Stimulated activated CD4-positive, alpha-beta T cell treated with anti-CD3 and anti-CD28 coated beads, Interleukin-15, amount 100 ng/mL, for 24 hours (primary cell): ENCODE measurements at places on chromosomes 1 and 21.

- no peak for DNase-seq
These were observed 18.7 kb upstream of the KNCN start for GRCh38 chr1:46569884-46570725.

DNA sequence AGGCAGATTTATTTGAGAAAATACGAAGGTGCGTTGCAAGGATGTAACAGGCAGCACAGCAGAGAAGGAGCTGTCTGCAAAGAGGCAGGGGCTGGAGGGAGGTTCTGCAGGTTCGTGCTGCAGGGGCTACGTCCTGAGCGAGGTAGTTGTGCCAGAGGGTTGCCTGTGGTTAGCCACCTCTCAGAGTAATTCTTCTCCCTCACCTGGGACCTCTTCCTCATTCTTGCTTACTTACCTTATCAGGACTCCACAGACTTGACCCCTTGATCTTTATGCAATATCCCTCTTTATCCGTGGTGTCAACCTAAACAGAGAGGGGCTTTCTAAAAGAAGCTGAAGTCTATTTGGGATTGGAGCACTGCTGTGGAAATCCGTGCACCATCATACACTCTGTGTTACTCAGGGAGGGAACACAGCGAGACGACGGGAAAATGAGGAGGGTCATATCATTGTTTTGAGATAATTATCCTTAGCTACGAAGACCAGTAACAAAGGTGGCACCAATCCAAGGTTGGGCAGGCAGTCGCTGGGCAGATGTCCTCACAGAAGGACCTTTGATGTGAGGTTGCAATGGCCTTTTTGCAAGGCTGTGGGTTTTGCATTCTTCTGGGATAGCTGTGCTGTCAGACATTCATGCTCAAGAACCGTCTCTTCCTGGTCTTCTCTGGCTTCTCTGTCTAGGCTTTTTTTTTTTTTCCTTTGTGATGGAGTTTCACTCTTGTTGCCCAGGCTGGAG is 82.8 kb downstream of the WDR4 start:
- no peak for DNase-seq

DNA sequence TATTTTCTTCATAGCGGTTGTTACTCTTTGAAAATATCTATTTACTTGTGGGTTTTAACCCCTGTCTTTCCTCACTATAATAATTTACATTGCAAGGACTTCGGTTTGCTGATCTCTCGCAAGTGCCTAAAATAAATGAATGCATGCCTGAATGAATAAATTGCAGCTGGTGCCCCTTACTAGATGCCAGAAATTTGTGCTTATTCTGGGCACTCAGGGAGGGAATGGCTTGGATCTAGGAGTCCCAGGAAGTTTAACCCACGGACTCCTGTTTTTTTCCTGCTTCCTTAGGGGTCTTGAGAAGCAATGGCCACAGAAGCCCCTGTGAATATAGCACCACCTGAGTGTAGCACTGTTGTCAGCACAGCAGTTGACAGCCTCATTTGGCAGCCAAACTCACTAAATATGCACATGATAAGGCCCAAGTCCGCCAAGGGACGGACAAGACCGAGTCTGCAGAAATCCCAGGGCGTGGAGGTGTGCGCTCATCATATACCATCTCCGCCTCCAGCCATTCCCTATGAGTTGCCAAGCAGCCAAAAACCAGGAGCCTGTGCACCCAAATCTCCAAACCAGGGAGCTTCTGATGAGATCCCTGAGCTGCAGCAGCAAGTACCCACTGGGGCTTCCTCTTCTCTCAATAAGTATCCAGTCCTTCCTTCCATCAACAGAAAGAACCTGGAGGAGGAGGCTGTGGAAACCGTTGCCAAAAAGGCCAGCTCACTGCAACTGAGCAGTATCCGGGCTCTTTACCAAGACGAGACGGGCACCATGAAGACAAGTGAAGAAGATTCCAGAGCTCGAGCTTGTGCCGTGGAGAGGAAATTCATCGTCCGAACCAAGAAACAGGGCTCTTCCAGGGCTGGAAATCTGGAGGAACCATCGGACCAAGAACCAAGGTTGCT is 4.2 kb upstream of the PLA2G2C start:
- DNase-seq, result no peak

DNA sequence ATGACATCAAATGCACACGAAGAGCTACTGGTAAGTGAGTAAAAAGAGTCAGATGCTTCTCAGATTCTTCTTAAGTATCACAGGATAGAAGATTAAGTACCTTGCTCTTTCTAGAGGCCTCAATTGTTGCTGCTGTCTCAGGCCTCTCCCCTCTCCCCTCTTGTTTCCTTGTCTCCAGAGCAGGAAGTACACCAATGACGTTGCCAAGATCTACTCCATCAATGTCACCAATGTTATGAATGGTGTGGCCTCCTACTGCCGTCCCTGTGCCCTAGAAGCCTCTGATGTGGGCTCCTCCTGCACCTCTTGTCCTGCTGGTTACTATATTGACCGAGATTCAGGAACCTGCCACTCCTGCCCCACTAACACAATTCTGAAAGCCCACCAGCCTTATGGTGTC is 21.3 kb upstream of the SARS1 start:
- no peak for DNase-seq

DNA sequence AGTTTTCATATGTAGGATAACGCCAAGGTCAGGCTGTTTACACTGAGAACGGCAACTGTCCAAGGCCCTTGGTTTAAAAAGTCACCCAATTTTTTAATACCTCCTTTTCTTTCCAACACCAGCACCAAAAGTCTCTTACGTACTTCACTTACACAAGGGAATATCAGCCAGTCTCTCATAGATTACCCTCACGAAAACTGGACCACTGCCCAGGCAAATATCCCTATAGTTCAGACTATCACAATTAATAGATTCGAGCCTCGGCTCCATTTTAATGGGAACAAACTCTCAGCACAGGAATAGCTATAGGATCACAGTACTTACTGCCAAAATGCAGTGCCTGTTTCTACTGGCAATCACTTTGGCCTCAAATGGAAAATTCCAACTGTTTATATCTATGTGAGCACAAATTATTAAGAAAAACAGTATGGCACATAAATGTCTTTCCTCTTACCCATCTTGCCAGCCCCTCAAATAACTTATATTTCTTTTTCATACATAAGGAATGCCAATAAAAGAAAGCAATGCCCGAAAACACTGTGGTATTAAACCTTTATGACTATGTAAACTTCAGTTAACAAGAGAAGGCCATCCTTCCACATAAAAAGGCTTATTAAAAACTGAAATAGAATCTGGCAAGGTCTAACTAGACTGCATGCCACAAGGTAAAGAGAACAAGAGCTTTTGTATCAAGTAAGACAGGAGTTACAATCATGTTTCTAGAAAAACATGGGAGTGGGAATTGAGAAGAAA is 97.8 kb downstream of the SLC45A1 start:
- no peak for DNase-seq

DNA sequence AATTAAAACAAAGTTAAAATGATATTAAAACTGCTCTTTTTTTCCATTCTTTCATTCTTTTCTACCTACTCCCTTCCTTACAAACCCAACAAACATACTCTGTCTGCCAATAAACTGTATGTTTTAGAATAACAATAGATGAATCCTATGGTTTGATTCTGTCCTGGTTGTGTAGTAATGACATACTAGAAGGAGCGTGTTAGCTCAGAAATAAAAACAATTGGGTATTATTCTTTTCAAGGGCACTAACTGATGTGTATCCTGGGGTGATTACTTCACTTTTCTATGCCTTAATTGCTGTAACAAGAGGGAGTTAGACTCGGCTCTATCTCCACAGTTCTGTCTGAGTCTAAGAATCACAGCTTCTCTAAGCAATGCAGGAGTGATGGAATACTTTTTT is 194.4 kb downstream of the GIPC2 start:
- no peak for DNase-seq

GRCh38 chr1:234944439-234945344 is 183.9 kb downstream of the TOMM20 start:
- no peak for DNase-seq

- DNase-seq, result no peak
These were observed 200.2 kb downstream of the APP start for GRCh38 chr21:25970254-25970930.

GRCh38 chr1:38037221-38037939 is 9.2 kb downstream of the POU3F1 start:
- DNase-seq, result peak; percentile 29

- DNase-seq, result no peak
These were observed 228.3 kb upstream of the DEPDC1 start for GRCh38 chr1:68725001-68725752.

- no peak for DNase-seq
These were observed 16.9 kb upstream of the PARS2 start for GRCh38 chr1:54781023-54781723.

- no peak for DNase-seq
These were observed 40.7 kb downstream of the COA6 start for GRCh38 chr1:234413990-234414389.

- DNase-seq, result peak; percentile 19
These were observed 68.8 kb upstream of the RGS1 start for GRCh38 chr1:192506741-192507155.

GRCh38 chr1:168911370-168911769 is 182.4 kb upstream of the DPT start:
- no peak for DNase-seq

GRCh38 chr1:70043804-70044203 is 161.6 kb downstream of the LRRC40 start:
- DNase-seq, result no peak

DNA sequence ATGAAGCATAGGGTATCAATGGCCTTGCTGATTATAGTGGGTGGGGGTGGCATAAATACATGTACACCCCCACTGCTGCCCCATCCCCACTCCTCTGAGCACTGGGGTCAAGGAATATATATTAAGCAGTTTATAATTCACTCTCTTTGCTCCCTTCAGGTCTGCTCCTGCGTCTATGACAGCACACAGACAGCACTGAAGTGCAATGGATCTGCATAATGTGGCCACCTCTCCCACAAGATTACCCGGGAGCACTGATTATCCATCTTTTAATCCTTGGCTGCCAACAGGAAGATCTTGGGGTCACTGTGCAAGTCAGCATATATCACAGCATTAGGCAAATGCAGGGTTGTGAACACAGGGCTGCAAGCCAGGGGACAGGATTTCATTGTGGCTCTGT is 19.3 kb downstream of the RXRG start:
- DNase-seq, result no peak

DNA sequence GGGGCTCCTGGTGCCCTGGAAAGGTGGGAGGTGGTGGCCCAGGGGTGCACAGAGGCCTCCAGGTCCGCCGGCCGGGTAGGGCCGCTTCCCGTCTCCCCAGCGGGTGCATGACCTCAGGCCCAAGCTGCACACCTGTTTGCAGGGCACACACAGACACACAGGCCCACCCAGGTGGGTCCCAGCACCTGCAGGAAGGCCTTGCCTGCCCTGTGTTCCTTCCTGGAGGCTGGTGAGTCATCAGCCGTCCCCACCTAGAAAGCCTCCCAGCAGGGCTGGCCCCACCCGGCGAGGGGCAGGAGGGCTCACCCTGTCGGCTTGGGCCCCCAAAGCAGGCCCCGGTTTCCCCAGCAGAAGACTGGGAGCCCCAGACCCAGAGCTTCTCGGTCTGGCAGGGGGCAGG is 23.6 kb upstream of the TTLL10 start:
- DNase-seq, result no peak

- no peak for DNase-seq
These were observed 59.7 kb downstream of the TNR start for GRCh38 chr1:175683491-175684298.

GRCh38 chr1:46940307-46940706 is 969 bp downstream of the CYP4A11 start:
- no peak for DNase-seq

DNA sequence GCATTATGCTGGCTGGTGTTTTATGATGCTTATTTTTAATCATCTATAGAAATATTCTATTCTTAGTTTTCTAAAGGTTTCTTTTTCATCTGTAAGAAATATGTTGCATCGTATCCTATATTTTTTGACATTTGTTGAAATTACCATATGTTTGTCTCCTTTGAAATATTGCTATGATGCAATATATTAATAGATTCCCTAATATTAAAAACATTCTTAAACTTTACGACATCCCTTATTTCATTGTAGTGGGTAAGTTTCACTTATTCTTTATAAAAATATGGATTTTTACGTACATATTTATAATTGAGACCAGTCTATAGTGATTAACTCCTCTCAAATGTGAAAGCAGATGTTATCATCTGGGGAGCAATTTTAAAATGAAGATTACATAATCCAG is 258.2 kb upstream of the DUSP10 start:
- no peak for DNase-seq

GRCh38 chr1:234699795-234700665 is 90.1 kb upstream of the IRF2BP2 start:
- peak; percentile 29 for DNase-seq

- DNase-seq, result no peak
These were observed 21.0 kb upstream of the IFFO2 start for GRCh38 chr1:18977428-18977827.
